ENCODE measurements at places on chromosomes 12 and 14.

- DNase-seq = no peak
These were observed 48.9 kb upstream of the DYRK2 start for GRCh38 chr12:67599691-67600090.

GRCh38 chr14:57136669-57137328 is 131.9 kb downstream of the EXOC5 start:
- DNase-seq = no peak

- DNase-seq = no peak
These were observed 8.4 kb downstream of the STYX start for GRCh38 chr14:52738409-52738808.

DNA sequence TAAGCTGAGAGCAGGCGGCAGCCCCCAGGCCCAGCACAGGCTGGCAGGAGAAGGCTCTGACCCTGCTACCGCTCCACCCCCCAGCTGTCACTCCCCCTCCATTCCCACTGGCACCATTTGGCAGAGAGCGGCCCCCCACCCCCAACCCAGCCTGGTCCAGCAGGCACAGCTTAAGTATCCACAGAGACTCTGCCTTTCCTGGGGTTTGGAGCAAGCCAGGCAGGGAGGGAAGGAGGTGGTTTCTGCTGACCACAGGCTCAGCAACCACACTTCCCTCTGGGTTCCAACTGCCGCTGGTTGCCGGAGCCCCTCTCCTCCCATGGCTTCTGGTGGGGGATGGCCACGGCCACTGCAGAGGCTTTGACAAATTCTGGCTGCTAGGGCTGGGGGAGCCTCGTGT is 30.5 kb upstream of the CCND2 start:
- no peak for DNase-seq

GRCh38 chr12:65305346-65305950 is 27.0 kb downstream of the MSRB3 start:
- no peak for DNase-seq

DNA sequence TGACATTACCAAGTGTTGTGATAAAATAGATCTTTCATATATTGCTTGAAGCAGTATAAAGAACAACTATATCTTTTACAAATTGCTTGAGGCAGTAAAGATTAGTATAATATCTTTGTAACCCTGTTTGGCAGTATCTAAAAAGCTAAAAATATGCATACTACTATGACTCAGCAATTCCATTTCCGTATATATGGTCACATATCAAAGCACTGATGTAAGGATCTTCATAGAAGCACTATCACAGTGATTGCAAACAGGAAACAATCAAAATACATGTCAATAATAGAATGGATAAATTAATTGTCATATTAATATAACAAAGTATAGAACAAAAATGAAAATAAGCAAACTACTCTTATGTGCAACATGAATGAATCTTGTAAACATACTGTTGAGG is 158.4 kb upstream of the IGF1 start:
- no peak for DNase-seq

DNA sequence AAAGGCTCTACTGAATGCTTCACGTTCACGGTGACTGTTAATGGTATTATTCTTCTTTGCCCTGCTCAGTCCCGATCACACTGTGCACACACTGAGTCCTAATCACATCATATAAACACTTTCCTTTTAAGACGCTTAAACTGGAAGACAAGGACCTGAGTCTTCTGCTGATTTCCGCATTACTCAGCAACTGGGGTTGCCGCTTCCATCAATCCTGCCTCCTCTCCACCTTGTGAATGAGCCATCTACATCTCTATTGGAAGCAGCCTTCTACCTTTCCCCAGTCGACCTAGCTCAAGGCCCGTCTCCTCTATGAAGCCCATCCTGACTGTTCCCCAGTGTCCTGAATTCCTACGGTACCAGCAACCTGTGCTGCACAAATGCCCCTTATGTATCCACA is 104.7 kb downstream of the NCOR2 start:
- DNase-seq = no peak

DNA sequence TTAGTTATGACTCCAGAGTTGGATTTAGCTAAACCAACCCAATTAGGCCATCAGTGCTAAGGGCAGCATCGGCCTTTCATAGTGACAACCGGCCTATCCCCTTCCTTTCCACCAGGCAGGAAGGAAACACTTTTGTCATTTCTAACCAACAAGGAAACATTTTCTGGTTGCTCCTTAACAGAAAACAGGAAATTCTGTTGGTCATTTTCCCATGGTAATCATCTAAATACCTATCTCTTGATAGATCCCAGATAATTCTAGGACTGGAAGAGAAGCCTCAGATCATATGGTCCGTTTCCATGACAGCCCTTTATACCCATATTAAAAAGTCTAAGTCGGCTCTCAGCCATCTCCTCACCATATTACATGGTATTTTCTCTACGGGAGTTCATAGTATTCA is 79.2 kb upstream of the USP44 start:
- DNase-seq = no peak

GRCh38 chr12:34204830-34205285 is 182.6 kb downstream of the ALG10 start:
- no peak for DNase-seq

DNA sequence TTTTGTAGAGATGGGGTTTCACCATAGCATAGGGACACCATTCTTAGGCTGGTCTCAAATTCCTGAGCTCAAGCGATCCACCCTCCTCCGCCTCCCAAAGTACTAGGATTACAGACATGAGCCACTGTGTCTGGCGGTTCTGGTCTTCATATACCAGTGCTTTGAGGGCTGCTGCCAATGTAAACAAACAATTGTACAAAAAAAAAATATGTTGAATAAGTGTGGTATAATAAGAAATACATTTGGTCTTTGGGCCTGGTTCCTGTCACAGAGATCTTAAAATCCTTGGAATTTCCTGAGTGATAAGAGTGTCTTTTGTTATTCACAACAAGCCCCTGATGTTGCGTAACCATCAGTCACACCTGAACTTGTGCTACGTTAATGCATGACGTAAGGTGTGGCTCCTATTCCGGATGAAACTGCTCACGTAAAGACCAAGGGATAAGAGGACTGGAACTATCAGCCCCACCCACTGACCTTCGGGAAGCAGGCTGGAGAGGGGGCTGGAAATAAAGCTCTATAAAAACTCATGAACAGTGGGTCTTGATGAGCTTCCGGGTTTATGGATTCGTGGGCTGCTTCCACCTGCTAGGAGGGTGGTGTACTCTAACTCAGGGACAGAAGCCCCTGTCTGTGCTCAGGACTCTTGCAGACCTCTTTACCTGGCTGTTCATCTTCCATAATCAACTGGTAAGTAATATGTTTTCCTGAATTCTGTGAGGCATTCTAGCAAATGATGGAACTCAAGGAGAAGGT is 16.5 kb upstream of the RIMKLB start:
- DNase-seq = no peak

GRCh38 chr14:96581902-96582301 is 79.7 kb downstream of the PAPOLA start:
- no peak for DNase-seq

DNA sequence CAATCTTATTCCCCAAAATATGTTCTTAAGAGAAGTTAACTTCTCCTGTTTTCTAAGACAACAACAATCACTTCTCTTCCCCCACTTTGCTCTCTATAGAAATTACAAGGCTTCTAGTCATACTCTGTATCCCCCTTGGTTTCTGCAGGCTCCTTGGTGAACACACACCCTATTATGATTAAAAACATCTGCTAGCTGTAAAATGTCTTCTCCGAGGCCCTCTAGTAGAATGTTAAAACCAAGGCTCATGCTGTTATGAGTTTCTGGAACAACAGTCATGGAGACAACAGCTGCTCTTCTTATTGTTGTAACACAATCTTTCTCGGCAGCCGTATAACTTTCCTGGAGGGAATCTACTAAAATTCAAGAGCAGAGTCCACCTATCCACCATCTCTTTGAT is 397.5 kb upstream of the CCDC196 start:
- DNase-seq = no peak

DNA sequence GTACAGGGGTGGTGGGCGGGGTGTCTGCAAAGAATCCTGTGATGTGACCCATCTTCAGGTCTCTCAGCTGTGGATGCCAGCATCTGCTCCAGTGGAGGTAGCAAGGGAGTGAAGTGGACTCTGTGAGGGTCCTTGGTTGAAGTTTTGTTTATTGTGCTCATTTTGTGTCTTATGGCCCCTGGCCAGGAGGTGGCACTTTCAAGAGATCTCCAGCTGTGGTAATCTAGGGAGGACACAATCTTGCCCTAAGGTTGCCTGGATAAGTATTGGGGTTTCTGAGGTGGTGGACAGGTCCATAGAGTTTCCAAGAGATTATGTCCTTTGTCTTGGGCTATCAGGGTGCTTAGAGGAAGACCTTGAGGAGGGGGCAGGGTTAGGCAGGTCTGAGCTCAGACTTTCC is 260.7 kb downstream of the CCDC59 start:
- DNase-seq = no peak

- DNase-seq = no peak
These were observed 192.0 kb downstream of the SYT10 start for GRCh38 chr12:33247625-33248024.

GRCh38 chr14:72552236-72552635 is 341.7 kb downstream of the DPF3 start:
- no peak for DNase-seq

- no peak for DNase-seq
These were observed 15.0 kb downstream of the DEPDC4 start for GRCh38 chr12:100251917-100252316.

DNA sequence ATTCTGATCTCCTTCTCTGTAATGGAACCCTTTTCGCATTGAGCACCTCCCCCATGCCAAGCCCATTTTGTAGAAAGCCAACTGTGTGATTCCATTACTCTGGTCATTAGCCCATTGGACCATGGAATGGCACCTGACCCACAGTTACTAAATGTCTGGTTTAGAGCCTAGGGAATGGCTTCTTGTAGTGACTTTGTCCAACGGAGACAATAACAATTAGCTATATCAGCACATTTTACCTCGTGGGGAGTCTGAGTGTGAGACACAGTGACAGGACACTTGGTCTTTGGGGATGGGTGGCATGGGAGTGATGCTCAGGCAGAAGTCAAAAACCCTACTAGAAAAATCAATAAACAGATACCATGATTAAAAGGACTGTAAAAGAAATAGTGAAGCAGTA is 10.4 kb downstream of the SLC10A1 start:
- DNase-seq = no peak

DNA sequence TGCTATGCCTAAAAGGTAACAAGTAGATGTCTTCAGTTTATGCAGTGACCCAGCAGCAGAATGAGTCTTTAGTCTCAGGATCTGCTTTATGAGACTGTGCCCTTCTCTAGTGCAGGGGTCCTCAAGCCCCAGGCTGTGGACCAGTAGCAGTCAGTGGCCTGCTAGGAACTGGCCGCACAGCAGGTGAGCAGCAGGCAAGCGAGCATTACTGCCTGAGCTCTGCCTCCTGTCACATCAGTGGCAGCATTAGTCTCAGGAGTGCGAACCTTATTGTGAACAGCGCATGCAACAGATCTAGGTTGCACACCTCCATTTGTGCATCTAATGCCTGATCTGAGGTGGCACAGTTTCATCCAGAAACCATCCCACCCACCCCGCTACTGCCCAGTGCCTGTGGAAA is 38.4 kb downstream of the LRP6 start:
- no peak for DNase-seq

GRCh38 chr12:103470664-103471063 is 25.1 kb downstream of the C12orf42 start:
- no peak for DNase-seq

DNA sequence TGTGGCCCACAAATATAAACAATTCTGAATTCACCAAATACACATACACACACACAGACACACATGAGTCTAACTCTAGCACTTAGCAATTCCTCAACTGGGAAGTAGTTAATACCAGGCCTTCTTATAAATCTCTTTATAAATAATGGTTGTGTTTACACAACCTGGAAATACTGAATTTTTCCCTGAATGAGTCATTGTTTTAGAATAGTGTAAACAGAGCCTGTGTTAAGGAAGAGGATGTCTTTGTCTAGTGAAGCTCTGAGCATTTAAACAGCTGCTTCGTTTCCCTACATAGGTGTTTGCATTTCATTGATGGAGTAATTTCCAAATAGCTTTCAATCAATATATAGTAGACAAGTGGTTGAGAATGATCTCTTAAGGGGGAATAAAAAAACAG is 218.8 kb downstream of the BTG1 start:
- no peak for DNase-seq

DNA sequence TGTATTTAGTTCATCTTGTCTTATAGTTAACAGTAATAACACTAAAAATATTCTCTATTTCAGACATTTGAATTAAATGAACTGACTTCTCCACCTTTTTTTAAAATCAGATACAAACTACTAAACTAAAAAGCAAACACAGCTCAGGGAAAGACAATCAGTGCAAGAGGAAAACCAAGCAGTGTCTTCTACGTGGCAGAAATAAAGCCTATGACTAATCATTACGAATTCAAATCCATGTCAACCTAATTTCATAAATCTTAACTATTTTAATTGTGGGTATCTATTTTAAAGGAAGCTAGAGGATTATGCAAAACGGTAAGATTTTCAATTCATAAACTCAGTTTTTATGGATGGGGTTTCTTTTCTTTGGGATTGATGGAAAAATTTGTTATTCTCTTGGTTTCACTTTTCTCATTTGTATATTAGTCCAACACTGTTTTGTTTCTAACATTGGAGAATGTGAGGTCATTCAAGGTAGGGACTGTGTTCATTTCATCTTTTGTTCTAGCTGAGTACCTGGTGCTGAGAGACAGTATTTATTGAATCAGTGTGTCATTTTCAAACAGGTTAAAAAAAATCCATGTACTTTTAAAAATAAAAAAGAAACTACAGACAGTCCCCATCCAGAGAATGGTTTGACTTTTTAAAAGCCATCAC is 12.8 kb upstream of the PALS1 start:
- no peak for DNase-seq

- no peak for DNase-seq
These were observed 340.0 kb upstream of the USP15 start for GRCh38 chr12:61920230-61920629.

DNA sequence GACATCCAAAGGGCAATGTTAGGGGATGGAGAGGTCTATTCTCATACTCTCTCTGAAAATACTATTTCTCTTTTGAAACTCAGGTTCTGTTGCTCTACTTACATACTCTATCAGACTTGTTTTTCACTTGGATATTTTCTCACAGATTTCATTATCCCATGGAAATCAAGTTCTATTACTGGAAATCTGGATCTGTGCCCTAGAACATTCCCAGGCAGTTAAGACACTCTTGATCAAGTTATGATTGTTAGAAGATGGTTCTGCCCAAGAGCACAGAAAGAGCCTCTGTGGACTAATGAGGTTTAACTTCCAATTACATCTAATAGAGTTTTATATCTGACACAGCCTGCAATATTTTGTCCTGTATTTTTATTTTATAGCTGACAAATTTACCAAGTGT is 591.0 kb upstream of the ATP2B1 start:
- no peak for DNase-seq
